ENCODE measurements at places on chromosomes 7 and 10.

DNA sequence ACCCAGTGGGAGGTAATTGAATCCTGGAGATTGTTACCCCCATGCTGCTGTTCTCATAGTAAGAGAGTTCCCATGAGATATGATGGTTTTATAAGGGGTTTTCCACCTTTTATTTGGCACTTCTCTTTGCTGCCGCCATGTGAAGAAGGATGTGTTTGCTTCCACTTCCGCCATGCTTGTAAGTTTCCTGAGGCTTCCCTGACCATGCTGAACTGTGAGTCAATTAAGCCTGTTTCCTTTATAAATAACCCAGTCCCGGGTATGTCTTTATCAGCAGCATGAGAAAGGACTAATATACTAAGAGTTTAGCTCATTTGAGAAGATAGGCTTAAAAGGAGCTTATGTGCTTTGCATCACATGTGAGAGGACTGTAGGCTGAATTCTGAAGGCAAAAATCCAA is 29.3 kb downstream of the TMEM248 start:
- no peak for DNase-seq

- no peak for DNase-seq
These were observed 125.5 kb downstream of the RNF32 start for GRCh38 chr7:156765901-156766656.

DNA sequence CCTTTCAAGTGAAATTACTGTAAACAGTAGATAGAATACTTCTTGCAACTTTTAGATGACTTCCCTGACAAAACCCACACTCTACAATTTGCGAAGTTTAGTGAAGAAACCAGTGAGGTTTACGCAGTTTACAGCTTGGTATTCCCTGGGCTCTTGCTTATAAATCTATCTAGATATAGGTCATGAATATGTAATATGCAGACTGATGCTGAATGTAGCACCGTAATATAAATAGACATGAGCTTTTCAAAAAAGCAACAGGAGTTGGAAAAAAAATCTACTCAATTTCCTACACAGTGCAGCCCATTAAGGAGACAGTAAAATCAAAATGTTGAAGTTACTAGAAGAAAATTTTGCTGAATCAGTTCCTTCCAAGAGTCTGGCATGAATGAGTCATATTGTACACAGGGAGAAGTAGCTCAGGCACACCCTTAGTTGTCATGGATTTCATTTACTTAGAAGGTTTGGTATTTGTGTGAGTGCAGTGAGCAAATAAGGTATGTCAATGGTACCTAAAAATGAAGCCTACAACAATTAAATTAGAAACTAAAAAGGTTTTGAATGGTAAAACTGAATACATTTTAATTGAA is 67.7 kb upstream of the NEUROD6 start:
- DNase-seq = no peak

- no peak for DNase-seq
These were observed 50.8 kb upstream of the ZMIZ1 start for GRCh38 chr10:79017882-79018520.

GRCh38 chr10:121988361-121989324 is at the start of gene TACC2:
Gene TACC2 (plus strand): TSS chr10:121989163. CDS start chr10:122021982, 32,819 bp downstream.
- no peak for DNase-seq
